ENCODE measurements at places on chromosomes 3 and 15.

DNA sequence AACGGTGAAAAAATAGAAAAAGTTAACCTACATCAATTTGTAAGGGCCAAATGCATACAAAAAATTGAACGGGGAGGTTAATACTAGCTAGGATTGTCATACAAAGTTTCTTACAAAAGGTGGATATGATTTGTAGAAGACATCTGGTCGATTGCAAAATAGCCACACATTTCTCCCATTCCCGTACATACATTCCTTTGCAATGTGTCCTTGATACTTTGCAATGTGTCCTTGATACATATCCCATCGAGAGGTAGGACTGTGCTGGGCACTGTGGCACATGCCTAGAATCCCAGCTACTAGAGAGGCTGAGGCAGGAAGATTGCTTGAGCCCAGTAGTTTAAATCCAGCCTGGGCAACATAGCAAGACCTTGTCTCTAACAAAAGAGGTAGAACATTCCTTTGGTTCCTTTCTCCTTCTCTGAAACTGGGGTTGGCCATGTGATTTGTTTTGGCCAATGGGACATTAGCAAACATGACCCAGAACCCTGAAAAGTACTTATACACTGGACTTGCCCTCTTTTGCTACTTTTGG, 9.5 kb downstream of the TTBK2 start:
- DNase-seq: no peak

- no peak for DNase-seq
Measured at GRCh38 chr15:70078578-70079417, 18.9 kb downstream of the TLE3 start.

DNA sequence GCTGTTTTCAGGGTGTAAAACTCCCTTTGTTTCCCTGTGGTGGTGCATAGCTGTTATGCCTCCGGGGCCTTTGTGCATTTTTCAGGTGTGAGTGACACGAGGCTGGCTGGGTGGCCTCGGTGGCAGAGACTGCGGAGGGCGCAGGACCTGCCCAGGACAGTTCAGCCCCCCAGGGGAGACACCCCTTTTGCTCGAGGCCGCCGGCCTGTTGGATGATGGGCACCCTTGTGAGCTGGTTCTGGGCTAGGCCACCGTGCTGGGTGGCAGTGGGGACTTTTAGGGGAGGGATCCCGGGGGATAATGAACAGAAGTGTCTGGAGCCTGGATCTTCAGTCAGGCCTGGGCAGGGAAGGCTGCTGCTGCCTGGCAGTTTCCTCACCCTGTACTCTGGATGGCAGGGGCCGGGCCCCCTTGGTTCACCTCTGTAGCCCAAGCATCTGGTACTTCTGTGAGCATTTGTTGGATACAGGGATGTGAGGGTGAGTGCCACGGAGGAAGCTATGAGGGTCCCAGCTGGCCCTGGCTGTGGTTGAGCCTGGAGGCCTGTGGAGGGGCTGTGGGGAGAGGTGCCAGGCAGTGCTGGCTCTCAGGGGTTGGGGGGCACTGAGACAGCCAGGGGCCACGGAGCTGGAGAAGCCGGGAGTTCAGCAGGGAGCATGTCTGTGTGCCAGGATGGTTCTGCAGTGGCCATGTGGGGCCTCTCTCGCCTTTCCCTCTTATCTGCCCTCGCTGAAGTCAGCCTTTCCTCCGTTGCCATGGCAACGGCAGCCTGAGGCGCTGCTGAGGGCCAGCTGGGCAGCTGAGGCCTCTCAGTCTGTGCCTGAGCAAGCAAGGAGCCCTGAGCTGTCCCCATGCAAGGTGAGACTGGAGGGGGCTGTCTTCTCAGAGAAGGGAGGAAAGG, 49.0 kb downstream of the KY start:
- no peak for DNase-seq

DNA sequence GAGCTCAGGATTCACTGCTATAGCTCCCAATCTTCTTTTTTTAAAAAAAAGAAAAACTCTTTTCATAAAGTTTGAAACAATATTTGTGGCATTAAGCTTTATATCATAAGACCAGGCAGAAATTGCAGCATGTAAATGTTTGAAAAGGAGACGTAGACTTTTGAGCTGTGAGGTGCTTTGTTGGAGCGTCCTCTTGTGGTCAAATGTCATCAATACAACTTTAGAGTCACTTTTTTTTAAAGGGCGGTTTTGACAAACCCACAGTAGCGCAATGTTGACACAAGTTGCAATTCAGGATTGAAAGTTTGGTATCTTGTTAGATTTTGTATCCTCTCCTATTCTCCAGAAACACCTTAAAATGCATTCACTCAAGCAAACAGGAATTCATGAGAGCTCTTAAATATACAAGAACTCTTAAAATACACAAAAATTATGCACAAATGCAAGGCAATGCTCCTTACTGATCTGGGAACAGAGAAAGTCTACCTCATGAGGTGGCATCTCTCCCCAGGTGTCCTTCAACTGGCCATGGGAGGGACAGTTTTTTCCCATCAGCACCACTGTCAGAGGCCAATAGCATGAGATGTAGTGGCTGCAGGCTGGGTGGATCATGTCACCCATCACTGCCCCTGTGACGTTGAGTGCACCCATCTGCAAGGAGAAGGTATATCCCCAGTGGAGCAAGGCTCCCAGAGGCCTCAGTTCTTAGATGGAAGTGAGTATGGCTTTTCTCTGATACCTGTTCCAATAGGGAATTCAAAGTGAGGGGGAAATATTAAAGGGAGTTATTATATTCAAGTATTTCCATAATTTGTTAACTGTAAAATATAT, 70.7 kb downstream of the ANXA2 start:
- DNase-seq: peak; percentile 14

- no peak for DNase-seq
Measured at GRCh38 chr3:143363949-143364348, 244.4 kb downstream of the CHST2 start.

DNA sequence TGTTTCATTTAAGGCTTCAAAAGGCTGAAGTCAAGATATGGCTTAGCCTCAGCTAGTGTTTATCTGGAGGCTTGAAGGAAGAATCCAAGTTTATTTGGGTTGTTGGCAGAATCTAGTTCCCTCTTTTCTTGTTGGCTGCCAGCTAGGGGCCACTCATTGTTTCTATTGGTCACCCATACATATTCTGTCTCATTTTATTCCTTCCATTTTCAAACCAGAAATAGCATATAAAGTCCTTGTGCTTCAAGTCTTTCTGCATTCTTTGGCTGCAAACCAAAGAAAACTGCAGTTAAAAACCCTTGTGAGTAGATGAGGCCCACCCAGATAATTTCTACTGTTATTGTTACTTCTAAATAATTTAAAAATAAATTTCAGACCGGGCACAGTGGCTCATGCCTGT, 301.7 kb downstream of the OXSM start:
- DNase-seq: no peak

DNA sequence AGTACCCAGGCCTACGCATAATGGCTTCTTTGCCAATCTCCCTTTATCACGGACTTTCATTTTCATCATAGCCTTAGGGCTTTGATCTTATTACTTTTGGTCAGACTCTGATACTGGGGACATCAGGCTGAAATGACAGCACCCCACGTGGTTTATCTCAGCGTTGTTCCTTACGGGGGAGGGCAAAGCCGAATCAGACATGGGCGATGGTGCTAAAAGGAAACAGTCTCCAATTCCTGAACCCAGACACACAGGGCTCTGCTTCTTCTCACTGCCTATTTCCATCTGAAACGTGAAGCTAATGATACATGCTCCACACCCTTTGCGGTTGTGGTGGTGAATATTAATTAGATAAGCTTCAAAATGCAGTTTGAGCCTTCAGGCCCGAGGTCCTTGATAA, 59.4 kb upstream of the CD47 start:
- DNase-seq: no peak

- no peak for DNase-seq
Measured at GRCh38 chr3:22101811-22102210, 350.8 kb upstream of the ZNF385D start.

GRCh38 chr3:61518590-61518989, 42.8 kb upstream of the PTPRG start:
- DNase-seq: no peak

GRCh38 chr3:194135516-194135805, 487 bp upstream of the HES1 start:
- DNase-seq: no peak

GRCh38 chr15:81507831-81508230, 133.8 kb upstream of the TMC3 start:
- DNase-seq: no peak

DNA sequence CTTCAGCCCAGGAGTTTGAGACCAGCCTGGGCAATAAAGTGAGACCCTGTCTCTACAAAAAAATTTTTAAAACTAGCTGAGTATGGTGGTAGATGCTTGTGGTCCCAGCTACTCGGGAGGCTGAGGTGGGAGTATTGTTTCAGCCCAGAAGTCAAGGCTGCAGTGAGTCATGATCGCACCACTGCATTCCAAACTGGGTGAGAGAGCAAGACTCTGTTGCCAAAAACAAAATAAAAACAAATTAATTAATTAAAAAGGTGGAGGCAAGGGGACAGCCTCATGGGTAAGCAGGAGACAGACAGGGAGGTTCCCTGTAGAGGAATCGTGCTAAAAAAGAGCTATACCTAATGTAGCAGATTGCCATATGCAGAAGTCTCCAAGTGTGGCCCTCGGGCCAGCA, 12.6 kb downstream of the HAPLN3 start:
- DNase-seq: no peak

DNA sequence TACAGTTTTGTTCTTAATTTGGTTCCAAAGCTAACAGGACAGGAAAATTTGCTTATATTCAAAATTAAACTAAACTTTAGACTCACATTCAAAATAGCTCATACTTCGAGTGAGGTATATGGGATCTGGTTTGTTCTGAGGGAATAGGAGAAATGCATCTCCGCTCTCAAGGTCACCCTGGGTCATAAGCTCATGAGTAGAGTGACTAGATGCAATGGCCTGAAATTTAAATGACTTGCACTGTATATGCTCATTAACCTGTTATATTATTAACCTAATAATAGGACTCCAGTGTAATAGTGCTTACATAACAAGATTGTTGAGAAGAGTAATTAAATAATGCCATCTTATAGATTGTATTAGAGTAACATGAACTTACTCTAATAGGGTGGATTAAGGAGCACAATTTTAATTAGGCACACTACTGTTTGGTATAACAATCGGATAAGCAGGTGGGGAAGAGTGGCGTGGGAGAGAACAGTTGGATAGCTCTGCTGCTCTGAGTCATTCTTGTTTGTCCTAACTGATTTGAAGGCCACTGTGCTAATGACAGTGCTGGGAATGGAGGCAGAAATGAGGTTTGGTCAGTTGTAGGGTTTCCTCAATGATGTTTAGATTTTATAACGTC, 5.2 kb downstream of the NKTR start:
- DNase-seq: no peak

DNA sequence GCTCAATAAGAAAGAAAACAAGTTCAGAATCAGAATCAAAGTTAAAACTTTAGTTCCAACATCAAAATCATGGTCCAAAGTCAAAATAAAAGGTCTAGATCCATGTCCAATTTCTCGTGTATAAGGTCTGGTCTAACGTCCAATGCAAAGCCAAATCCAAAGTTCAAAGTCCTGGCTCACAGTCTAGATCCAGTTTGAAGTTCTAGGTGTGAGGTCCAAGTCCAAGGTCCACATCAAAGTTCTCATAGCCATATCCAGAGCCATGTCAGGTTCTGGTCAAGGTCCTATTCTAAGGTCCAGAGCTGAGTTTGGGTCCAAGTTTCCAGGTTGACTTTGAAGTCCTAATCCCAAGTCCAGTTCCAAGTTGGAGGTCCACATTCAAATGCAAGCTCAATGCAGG, 40.7 kb upstream of the VIPR1 start:
- no peak for DNase-seq

GRCh38 chr3:11570789-11571495, 72.8 kb downstream of the VGLL4 start:
- no peak for DNase-seq

DNA sequence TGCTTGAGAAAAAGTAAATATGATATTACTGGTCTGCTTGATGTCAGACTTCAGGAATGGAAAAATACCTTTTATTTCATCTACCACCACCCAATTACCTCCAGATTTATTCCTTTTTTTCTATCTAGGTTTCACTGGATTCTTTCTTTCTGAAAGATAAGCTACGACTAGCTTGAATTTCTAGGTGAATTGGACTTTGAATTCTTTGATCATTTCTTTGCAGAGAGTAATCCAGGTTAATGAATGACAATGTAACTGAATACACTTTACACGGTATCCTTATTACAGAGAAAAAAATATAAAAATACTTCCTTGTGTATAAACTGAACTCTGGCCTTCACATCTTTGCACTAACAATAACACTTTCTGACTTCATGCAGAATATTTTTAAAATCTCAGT, 59.5 kb upstream of the TRPC1 start:
- DNase-seq: no peak

DNA sequence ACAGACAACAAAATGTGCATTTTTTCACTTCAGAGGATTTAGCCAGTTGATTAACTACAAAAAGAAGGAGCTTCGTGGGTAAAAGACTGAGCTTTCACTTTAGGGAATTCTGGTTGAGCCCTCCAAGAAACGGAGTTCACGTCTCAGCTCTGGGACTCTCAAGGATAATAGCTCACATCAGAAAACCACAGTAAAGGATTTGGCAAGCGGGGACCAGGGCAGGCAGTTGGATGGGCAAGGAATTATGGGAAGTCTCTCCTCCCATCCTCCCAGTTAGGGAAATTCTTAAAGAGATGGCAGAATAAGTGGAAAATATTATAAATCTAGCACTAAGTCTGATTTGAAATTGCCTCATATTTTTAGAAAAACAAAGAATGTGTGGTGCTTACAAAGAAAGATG, 188.3 kb upstream of the EOMES start:
- no peak for DNase-seq

- no peak for DNase-seq
Measured at GRCh38 chr3:9081184-9081818, 118.0 kb upstream of the RAD18 start.

DNA sequence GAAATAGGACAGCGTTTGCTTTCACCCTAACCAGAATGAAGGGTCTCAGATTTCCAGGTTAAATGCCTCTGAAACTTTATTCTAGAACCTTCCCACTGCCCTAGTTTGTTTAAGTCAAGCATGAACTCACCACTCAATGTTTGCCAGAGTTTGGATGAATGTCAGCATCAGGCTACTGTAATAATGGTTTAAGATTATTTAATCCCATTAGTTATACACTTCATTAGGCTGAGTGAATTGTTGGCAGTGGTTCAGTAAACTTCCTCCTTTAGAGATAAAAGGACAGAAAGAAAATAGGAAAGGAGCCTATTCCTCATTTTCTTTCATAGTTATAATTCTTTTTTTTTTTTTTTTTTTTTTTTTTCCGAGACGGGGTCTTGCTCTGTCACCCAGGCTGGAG, 401.9 kb upstream of the TPRG1 start:
- no peak for DNase-seq

GRCh38 chr3:71997066-71997653, 212.2 kb upstream of the PROK2 start:
- no peak for DNase-seq

Measured in NCI-H1436 treated with DMSO at 0.1 percent for 48 hours (cell line).